ENCODE measurements at places on chromosomes 2 and 18. TPM values are rescaled to one million over a fixed set of nuclear protein-coding genes. Genes with fewer than 3 reads are reported as not detected.
A peak's percentile ranks its signal among the peaks of the same experiment; 100 is the strongest.

TXNDC2 gene
- total RNA-seq, result not detected

GRCh38 chr2:82001614-82002013 lies 1697.1 kb upstream of the LRRTM1 start:
- no peak for DNase-seq

- DNase-seq, result peak; percentile 61
Measured at GRCh38 chr2:58702302-58702885, 461.3 kb upstream of the FANCL start.

DSC1 gene
- not detected for total RNA-seq

HOXD12 gene
- not detected for total RNA-seq

DNA sequence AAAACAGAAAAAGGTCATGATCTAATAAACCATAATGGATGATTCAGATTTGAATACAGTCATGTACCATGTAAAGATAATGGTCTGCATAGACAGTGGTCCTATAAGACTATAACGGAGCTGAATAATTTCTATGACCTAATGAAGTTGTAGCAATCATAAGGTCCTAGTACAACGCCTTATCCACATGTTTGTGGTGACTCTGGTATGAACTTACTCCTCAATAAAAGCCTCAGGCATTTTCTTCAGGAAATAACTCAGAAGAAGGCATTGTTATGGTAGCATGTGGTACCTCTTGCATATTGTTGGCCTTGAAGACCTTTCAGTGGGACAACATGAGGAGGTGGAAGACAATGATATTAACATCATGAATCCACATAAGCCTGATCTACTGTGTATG lies 883.3 kb downstream of the CNTNAP5 start:
- DNase-seq, result no peak
